Stimulated activated CD8-positive, alpha-beta memory T cell treated with anti-CD3 and anti-CD28 coated beads, Interleukin-4, amount 100 ng/mL, for 1 hour (primary cell): ENCODE measurements at places on chromosomes 12 and 14.

DNA sequence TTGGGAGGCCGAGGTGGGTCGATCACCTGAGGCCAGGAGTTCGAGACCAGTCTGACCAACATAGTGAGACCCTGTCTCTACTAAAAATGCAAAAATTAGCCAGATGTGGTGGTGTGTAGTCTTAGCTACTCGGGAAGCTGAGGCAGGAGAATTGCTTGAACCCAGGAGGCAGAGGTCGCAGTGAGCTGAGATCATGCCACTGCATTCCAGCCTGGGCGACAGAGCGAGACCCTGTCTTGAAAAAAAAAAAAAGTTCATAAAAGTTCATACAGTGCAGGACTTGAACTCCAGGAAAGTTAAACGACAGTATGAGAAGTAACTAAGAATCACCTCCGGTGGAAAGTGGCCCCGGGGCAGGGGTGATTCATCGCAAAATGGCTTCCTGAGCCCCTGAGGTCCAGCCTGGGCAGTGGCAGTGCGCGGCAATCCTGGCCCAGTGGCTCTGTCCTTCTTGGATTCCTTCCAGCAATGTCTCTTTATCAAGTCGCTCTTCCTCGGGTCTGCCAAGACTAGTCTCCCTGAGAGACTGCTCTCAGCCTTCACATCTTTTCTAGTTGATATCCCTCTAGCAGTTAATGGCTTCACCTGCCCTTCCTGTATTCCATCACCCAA, 16.7 kb upstream of the MAP1LC3B2 start:
- no peak for DNase-seq

GRCh38 chr12:71194657-71195056, 36.9 kb upstream of the TSPAN8 start:
- no peak for DNase-seq

- DNase-seq, result no peak
Measured at GRCh38 chr14:78519863-78520262, 349.7 kb downstream of the NRXN3 start.

DNA sequence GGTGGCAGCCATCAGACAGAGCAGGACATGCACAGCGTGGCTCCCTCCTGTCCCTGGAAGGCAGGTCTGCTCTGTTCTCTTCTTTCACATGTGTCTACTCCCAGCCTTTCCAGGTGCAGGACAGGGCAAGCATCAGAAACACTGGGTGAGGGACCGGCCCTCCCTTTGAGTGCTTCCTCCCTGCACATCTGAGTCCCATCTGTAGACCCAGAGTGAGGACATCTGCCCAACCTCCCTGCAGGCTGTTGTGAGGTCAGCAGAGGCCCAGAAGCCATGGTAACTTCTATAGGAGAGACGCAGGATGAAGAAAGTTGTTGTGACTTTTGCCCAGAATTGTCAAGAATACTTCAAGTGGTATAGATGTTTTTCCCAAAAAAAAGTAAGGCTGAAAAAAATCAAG, 282.7 kb downstream of the CACNA1C start:
- no peak for DNase-seq

DNA sequence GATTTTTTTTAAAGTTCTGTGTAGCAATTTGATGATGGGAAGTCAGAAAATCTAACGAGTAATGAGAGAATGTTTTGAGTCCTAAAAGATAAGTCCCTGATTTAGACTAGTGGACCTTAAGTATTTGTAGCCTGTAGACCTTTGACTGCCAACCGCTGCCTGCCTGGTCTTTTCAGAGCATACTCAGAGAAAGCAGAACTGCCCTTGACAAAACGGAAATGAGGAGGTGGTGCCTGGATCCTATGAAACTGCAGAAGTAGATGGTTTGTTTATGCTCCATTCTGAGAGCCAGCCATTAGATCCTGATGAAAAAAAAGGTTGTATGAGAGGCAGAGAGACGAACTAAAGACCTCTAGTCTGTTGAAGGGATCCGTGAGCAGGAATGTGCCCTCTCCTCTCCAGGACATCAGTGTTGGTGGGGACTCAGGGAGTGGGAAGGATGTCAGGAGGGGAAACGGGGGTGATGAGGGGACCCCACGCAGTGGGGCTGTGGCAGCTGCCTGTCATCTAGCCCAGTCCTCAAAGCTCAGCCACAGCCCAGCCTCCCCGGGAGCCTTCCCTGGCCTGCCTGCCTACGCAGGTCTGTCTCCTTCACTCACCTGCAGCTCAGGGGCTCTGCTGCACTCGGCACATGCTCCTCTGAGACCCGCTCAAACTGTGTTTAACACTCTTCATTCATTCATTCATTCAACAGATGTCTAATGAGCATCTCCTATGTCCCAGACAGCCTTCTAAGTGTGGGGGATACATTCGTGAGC, 447.5 kb downstream of the AACS start:
- no peak for DNase-seq

DNA sequence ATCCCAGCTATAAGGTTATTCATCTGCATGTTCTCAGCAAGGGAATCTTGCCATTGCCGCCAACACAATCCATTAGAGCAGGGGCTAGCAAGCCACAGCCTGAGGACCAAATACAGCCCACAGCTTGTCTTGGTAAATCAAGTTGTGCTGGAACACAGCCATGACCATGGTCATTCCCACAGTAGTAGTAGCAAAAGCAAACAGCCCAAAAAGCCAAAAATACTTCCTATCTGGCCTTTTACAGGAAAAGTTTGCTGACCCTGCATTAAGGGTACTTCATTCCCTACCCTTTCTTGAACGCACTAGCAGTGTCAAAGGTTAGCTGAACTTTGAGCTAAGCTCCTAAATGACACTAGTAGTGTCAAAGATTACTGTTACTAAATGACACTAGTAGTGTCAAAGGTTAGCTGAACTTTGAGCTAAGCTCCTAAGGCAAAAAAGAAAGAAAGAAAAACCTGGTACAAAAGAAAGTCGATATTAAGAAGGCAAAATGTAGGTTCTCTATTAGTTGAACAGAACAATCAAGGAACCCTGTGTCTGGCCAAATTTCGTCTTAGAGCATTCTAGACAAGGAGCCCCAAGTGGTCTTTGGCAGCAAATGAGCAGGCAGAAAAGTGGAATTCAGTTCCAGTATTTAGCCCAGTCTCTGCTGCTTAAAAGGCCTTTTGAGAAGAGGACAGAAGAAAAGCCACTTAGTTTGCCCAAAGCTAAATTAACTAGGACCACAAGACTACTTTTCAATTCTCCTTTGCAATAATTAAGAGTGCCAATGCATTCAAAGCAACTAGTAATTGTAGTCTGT, 67.7 kb downstream of the NT5DC3 start:
- no peak for DNase-seq

- no peak for DNase-seq
Measured at GRCh38 chr12:123119808-123120207, 31.1 kb downstream of the PITPNM2 start.

DNA sequence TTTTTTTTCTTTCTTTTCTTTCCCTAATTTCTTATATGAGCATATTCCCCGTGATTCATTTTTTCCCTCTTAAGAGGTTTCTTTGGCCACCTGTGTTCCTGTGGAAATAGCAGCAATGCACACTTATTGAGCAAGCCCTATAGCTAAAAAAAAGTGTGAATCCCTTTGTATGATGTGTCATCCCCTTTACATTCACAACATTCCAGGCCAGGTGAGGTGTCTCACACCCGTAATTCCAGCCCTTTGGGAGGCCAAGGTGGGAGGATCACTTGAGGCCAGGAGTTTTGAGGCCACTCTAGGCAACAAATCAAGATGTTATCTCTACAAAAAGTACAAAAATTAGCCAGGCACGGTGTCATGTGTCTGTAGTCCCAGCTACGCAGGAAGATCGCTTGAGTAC, 700.4 kb upstream of the TBX3 start:
- no peak for DNase-seq

GRCh38 chr14:76957224-76957891, 71.2 kb downstream of the IRF2BPL start:
- no peak for DNase-seq

- DNase-seq, result no peak
Measured at GRCh38 chr12:29545102-29545467, 47.6 kb upstream of the OVCH1 start.

DNA sequence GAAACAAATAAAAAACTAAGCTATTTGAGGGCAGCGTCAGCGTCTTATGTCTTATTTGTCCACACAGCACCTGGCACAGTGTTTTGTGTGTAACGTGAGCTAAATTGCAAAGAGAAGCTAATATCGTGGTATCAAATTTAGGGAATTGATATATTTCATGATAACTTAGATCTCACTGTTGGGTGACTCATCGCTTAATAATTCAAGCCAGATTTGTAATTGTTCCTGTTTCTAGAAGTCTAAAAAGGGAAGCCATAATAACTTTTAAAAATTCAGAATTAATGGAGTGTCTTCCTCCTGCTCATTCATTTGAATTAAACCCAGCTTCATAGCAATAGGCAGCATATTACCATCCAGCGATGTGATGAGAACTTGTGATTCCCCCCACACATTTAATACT, 214.7 kb downstream of the PDZRN4 start:
- no peak for DNase-seq

- DNase-seq, result no peak
Measured at GRCh38 chr14:91780452-91780851, 48.6 kb upstream of the CATSPERB start.

DNA sequence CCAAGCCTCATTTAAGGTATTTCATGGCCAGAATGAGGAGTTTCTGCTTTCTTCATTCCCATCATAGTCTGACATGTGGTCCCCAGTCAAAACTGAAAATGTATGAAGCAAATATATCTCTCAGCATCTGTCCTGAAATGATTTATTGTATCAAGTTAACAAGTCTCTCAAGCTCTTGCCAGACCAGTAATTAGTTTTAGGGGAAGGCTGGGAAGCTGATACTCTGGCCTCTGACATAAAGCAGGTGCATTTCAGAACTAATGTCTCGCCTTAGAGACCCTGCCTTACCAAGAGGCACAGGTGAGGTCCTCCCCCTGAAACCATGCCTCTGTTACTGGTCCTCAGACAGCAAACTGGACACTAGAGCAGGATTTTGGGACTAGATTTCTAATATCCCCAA, 266.5 kb downstream of the SLC15A4 start:
- DNase-seq, result no peak

DNA sequence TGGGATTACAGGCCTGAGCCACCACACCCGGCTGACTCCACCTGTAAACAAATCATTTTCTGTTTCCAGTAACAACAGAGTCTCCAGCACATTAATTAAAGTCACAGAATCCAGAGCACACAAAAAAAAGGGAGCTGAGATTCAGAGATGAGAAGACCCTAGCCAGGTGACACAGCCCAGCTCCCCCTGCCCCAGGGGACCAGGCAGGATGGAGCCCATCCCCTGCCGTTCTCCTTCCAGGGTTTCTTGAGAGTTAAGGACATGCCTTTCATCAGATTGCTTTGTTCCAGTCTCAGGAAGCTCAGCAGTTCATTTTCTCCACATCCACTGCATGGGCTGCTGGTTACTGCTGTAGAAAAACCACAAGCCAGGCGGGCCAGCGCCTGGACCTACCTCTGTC, 81.2 kb downstream of the RIMBP2 start:
- no peak for DNase-seq

GRCh38 chr12:30010071-30011052, 226.6 kb upstream of the TMTC1 start:
- DNase-seq, result no peak

DNA sequence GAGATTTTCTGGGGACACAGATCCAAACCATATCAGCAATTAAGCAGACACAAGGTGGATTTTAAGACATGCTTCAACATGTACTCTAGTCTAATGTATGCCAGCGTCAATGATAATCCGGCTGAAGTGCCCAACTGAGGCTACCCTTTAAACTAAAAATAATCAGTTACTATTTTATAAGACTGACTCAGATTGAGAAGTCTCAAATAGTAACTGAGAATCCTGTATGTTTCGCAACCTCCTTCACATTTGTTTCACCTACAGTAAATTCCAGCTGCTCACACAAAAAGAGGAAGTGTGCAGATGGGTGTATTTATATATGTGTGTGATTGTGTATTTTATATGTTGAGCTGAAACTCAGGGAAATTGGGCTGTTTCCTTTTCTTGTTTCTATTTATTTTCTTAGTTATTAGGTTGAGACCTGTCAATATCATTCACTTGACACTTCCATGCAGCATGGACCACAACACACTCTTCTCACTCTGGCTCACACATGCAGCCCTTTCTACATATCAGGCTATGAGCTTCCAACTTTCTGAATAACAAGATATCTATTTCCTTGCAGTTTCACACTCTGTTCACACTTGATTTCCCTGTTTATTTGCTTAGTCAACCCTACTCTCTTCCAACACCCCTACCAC, 1224.9 kb upstream of the TMEM132C start:
- DNase-seq, result no peak

GRCh38 chr14:66111891-66112290, 374.3 kb upstream of the CCDC196 start:
- no peak for DNase-seq

- DNase-seq, result no peak
Measured at GRCh38 chr12:31234955-31235867, 90.7 kb downstream of the SINHCAF start.

- no peak for DNase-seq
Measured at GRCh38 chr12:2583091-2583497, 211.7 kb upstream of the FKBP4 start.

DNA sequence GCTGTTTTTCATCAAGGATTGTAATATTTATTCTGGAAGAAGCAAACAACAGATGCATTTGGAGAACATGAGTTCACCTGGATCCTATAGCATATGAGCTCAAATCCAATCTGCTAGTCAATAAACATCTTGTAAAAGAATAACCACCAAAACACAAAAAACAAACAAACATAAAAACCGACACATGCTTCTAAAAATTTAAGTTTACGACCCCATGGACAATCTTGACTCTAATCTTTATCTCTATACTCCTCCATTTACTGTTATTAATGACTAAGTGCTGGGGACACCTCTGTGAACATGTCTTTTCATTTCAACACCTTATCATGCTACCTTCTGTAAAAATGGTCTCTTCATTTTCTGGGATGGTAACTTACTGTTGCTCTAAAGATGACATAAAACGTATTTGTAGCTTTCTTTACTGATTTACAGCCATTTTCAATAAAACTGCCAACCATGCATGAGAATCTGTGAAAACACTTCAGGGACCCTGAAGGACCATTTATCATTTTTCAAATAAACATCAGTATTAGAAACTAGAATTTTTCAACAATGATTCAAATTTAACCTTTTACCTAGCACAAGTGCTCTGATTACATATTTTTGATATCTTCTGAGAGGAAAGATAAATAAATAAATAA, 123.8 kb upstream of the SOX5 start:
- no peak for DNase-seq

DNA sequence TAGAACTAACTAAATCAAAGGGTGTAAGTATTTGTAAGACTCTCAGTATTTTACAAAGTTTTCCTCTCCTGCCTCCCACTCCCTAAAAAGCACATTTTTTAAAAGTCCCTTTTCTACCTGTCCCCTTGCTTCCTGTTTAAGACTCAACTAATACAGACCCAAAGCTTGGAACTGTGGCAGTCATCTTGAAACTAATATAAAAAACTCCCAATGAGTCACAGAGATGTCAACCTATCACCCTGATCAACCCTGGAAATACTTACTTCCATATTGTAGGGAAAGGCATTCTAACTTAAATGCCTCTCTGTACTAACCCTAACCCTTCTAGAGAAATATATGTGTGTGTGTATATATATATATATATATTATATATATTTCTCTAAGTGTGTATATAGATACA, 184.8 kb downstream of the SPTSSA start:
- DNase-seq, result no peak

- DNase-seq, result no peak
Measured at GRCh38 chr14:53128303-53129028, 24.7 kb downstream of the DDHD1 start.
